ENCODE measurements at places on chromosomes 5 and 9.

DNA sequence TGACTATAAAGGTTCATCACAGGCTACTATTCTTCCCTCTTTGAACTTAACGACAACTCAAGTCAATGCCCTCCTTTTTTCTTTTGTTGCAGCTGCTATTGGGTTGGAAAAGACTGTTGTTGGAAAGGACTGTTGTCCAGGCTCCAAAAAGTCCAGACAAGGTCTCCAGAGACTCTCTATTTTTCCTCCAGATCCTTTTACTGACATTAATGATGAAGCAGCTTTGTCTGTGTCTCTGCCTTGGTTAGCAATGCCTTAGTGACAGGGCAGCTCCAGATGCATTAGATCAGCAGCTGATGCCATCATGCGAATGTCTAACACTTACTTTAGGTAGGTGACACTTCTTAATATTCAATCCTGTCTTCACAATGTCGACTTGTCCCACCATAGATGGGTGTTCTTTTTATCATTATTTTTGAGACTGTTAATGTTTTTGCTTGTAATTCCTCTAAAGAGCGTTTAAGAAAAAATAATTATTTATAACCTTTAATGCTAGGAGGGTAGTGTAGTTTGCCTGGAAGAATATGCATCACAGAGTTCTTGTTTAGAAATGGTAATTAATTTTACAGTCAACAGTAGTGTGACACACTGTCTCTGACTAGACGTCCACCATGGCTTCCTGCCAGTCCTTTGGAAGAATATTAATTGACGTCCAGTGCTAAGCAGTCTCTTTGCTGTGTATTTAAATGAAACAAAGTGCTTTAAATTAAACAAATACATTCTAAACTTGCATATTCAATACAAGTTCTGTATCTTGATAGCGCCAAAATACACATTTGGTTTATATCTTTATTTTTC is 492.2 kb downstream of the NR2F1-AS1 start:
- DNase-seq: no peak

GRCh38 chr5:140588311-140589070 is 23.9 kb downstream of the SLC35A4 start:
- DNase-seq: no peak

GRCh38 chr9:80811656-80812055 is 877.7 kb downstream of the TLE1 start:
- no peak for DNase-seq

- no peak for DNase-seq
Measured at GRCh38 chr5:37831821-37832534, 7.9 kb downstream of the GDNF start.

- no peak for DNase-seq
Measured at GRCh38 chr5:59763541-59763940, 130.0 kb downstream of the PDE4D start.

DNA sequence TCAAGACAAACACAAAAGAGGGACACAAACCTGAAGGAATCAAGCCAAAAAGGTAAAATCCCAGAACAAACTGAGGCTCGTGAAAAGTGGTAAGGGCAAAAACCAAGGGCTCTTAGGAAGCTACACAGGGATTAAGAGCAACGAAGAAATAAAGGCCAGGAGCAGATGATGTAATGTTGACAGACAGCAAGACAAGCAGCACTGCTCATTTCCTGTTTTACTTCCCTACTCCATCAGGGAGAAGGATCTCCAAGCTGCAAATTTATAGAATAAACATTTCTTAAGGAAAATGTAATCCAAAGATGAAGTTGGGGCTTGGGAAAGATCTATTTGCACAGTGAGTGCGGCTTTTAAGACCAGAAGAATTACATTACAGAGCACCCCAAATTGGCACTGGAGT is 182.3 kb upstream of the MAP1B start:
- DNase-seq: no peak

GRCh38 chr9:9078301-9078700 is 1278.7 kb upstream of the DMAC1 start:
- DNase-seq: no peak

- DNase-seq: no peak
Measured at GRCh38 chr5:149435015-149435376, 55.9 kb upstream of the IL17B start.

- peak; percentile 48 for DNase-seq
Measured at GRCh38 chr5:132260714-132261551, 3.4 kb downstream of the PDLIM4 start.

- DNase-seq: peak; percentile 72
Measured at GRCh38 chr9:89999534-90000370, 394.9 kb downstream of the GADD45G start.

GRCh38 chr9:131162886-131163285 is 37.5 kb downstream of the NUP214 start:
- DNase-seq: no peak

GRCh38 chr5:32505756-32506155 is 61.2 kb upstream of the ZFR start:
- DNase-seq: no peak

- no peak for DNase-seq
Measured at GRCh38 chr9:14902561-14902960, 7.7 kb downstream of the FREM1 start.

GRCh38 chr5:34738381-34738780 is 82.3 kb downstream of the RAI14 start:
- no peak for DNase-seq

DNA sequence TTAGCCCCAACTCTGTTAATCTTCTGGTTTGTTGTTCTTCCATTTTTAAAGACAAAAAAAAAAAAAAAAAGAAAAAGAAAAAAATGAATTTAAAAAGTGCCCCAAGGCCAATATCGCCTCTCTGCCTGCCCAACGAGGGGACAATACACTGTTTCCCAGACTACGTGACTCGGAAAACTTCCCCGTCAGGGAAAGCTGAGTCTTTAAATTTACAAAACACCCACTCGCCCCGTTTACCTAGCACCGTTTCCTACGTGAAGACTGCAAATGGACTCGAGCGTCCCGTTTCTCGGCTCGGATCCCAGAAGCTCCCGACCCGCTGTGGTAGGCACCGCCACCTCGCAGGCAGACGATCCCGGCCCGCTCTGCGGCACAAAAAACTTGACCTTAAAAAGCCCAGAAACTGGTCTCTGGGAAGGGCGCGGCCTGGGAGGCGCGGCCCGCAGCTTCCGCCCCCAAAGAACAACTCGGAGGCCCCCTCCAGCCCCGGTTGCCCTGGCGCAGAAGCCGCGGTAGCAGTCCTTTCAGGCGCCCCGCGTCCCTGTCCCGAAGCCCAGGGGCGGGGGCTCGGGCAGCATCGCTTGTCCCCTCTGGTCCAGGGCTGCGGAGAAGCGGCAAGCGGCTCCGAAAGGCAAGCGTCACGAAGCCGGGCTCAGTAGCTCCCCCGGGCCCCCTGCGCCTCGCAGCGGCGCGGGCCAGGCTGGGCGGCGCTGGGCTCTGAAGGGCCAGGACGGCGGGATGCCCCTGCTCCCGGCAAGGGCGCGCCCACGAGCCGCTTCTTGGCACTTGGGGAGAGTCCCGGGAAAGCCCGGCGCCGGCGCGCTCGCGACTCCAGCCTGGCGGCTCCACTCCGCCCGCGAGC is at the start of gene GCNT4:
TSS of gene GCNT4 (minus strand) at position 367 of the 862 bp plus-strand sequence. CDS start 22,521 bp downstream, outside the sequence.
- DNase-seq: peak; percentile 25

DNA sequence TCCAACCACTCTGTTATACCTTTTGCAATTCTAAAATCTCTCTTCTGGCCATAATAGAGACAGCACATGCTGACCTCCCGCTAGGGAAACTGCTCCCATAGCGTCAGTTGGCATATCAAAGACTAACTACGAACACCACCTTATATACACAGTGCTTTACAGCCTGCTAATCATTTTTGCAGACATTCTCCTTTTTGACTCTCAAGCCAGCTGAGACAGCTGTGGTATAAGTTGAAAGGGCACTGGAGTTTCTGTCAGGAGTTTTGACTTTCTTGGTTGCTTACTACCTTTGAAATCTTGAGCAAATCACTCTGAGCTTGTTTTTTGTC is 160.2 kb upstream of the TBCA start:
- no peak for DNase-seq

GRCh38 chr5:13408616-13409015 is 535.9 kb downstream of the DNAH5 start:
- DNase-seq: no peak

DNA sequence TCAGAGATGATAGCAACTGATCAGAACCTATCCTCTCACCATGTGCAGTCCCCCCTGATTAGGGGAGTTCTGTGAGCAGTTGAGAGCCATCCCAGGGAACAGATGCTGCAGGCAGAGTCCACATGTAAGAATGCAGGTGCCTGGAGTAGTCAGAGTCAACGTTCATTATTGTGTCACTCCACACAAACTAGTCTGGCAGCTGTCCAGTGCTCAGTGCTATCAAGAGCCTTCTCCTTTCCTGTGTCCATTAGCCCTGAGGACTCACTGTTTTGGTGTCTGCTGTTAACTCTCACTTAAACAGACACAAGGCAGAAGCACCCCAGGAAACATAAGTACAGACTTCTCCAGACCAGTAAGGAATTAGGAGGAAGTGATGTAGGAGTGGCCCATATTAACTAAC is 2.5 kb downstream of the SH3TC2 start:
- no peak for DNase-seq

DNA sequence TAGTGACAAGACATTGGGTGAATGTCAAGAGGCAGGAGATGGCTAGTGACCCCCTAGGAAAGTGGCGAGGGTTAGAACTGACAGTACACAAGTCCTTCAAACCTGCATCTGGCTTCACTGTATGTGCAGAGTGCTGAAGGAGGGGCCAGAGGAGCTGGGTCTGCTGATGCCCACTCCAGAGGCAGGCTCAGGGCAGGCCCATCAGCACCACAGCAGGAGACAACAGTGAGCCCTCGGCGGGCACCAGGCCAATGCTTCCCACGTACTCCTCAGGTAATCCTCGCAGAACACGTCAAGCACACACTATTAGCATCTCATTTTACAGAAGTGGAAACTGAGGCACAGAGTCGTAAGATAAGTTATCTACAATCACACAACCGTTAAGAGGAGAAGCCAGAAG is 76.1 kb upstream of the SH3PXD2B start:
- DNase-seq: no peak

DNA sequence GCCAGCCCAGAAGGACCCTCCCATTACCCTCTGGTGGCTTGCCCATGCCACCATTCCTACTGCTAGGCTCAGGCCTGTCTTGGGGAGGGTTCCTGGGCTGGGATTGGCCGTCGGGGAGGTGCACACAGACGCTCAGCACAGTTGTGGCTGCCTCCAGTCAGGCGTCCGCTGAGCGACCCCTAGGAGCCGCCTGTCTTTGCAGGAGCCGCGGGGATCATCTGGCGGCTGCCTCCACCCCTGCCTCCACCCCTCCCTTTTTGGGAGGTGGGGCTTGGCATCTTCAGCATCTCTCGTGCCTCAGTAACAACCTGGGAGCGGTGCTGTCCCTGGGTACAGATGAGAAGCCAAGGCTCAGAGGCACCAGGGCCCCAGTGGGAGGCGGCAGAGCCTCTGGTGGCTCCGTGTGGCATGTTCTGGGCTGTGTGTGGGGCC is 39.6 kb downstream of the RXRA start:
- DNase-seq: no peak

DNA sequence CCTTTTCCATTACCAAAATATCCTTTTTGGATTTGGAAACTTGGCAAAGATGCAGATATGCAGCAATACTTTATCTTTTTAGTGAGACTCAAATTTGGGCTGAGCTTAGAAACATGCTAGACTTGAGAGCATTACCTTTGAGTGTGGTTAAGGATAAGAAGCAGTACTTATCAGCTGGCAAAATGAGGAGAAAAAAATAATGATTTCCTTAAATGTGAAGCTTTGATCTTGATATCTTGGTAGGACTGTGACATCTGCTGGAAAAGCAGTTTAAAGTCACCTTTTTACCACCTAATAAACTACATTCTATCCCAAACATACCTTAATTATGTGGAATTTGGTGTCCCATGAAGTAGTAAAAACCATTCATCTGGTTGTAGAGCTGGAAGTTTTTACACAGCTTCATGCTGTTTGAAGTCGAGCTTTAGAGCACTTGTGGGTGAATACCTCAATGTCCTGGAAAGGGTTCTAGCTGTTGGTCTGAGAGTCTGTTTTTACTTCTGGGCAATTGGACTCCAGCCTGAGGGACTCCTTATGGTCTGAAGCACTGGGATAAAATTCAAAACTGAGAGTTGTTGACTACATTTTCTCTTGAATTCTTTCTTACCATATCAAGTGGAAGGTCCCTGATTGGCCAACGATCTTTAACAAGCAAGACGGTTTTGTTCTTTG is 53.4 kb downstream of the LRRC70 start:
- DNase-seq: no peak

GRCh38 chr9:19379283-19379682 is 753 bp downstream of the RPS6 start:
- DNase-seq: no peak

DNA sequence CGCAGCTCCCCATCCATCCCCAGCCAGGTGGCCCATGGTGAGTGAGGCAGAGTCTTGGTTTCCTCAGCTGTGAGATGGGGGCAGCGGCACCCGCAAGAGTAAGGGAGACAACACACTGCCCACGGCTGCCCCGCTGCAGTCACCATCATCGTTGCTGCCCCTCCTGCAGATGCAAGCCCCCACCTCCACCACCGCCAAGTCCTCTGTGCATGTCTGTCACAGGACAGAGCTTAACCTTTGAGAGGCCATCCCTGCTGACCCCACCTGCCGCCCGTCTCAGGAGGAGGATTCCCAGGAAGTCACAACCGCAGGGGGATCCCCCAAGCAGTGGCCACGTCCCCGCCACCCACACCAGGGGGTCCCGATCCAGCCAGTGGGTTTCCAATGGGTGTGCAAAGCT is 113.7 kb downstream of the VAV2 start:
- no peak for DNase-seq

- DNase-seq: no peak
Measured at GRCh38 chr5:112529525-112529924, 110.4 kb upstream of the EPB41L4A start.

GRCh38 chr9:109894921-109895758 is 115.1 kb downstream of the PALM2AKAP2 start:
- peak; percentile 82 for DNase-seq

GRCh38 chr9:89661956-89662717 is 57.3 kb downstream of the GADD45G start:
- DNase-seq: no peak

GRCh38 chr5:87411586-87411972 is 1.2 kb downstream of the CCNH start:
- DNase-seq: no peak

GRCh38 chr5:53276825-53277224 is 167.3 kb upstream of the MOCS2 start:
- DNase-seq: no peak

DNA sequence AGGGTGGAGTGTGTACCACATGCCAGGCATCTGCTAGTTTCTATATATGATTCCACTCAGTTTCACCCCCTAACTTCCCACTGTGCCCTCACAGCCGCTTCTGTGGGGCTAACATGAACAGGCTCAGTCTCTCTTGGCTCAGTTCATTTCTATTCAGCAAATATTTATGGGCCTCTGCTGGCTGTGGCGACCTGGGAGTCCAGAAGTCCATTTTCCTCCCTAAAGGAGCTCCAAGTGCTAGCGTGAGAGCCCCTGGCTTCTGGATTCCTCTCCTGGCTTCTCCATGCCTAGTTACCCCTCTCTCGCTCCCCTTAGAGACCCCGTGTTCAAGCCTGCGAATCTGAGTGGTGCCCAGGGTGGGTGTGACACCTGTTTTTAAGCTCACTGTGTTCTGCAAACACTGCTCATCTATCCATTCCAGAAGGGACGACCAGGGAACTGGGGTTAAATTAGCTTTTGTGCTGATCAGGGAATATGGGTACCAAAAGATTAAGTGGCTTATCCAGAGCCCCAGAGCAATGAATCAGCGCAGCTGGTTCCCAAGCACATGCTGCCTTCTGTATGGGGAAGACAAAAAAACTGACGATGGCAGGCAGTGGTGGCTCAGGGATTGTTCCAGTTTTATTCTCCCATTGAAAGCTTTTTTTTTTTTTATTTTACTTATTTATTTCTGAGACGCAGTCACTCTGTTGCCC is 57.6 kb downstream of the HMCN2 start:
- DNase-seq: no peak

GRCh38 chr9:96556701-96557461 is 62.8 kb downstream of the CDC14B start:
- no peak for DNase-seq

Measured in stimulated activated CD4-positive, alpha-beta T cell treated with anti-CD3 and anti-CD28 coated beads, Interleukin-1b, Interleukin-23, amount 100 ng/mL, for 48 hours (primary cell).